ENCODE measurements at places on chromosomes 12 and 14. TPM values are rescaled to one million over a fixed set of nuclear protein-coding genes. Genes with fewer than 3 reads are reported as not detected.

The PPHLN1 gene
- total RNA-seq: 92.1 TPM

The ANKRD33 gene
- 4.2 TPM for total RNA-seq

The B4GALNT3 gene
- 6.8 TPM for total RNA-seq

The FAR2 gene
- total RNA-seq: 14.7 TPM

The OSBPL8 gene
- 124 TPM for total RNA-seq

The OR10G3 gene
- not detected for total RNA-seq

The CMKLR1 gene
- total RNA-seq: 4.0 TPM

The NDUFA12 gene
- 88.5 TPM for total RNA-seq

The KRT8 gene
- total RNA-seq: 21.5 TPM

The ACOT6 gene
- total RNA-seq: not detected

The SIRT4 gene
- 9.5 TPM for total RNA-seq

The EPYC gene
- total RNA-seq: not detected

The SERPINA5 gene
- 0.66 TPM for total RNA-seq

The DAO gene
- not detected for total RNA-seq

The BCL2L14 gene
- not detected for total RNA-seq

The LRRC43 gene
- total RNA-seq: 1.6 TPM

The GLT1D1 gene
- total RNA-seq: 8.6 TPM

The DPY19L2 gene
- total RNA-seq: 58.8 TPM

The CLEC6A gene
- 0.27 TPM for total RNA-seq

Data from camera-type eye (tissue), 1 donor.